Cerebellum (tissue), 4 donors: ENCODE measurements at places on chromosomes 4 and X.

DNA sequence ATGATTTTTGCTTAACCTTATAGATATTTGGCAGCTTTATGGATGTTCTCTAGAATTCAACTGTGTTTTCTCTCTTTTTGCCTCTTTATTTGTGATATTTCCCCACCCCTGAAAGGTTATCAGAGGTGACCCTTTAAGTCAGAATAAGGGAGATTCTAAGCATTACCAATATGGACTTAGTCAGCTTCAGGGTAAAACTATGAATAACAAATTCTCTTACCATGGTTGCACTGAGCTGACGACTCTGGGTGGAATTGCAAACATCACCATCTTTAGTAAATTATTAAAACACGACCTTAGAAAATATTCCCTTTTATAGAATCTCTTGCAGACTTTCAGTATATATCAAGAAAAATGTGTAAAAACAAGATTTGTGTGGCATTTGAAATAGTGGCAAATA, 21.6 kb downstream of the TRPC3 start:
- no peak for DNase-seq

DNA sequence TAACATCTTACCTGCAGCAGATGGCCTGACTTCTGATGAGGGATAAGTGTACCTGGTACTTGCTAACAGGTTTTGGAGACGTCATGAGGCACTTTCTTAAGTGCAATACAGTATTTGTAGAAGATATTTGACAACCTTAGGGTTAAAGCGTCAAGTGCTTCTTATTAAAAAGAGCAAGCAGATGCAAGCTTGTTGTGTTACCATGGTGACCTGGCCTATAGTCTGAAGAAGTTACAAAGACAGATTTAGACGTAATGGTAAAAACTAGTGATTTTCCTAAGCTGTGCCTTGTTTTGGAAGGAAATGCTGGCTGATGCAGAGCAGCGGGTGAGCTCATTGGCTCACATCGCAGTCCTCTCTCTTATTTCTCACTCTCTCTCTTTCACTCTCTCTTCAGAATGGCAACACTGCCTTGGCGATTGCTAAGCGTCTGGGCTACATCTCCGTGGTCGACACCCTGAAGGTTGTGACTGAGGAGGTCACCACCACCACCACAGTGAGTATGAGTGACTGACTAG, 243.6 kb downstream of the ANK2 start:
- peak; percentile 17 for DNase-seq

- peak; percentile 82 for DNase-seq
Observed at GRCh38 chr4:160406263-160406825, 1303.5 kb downstream of the RAPGEF2 start.

DNA sequence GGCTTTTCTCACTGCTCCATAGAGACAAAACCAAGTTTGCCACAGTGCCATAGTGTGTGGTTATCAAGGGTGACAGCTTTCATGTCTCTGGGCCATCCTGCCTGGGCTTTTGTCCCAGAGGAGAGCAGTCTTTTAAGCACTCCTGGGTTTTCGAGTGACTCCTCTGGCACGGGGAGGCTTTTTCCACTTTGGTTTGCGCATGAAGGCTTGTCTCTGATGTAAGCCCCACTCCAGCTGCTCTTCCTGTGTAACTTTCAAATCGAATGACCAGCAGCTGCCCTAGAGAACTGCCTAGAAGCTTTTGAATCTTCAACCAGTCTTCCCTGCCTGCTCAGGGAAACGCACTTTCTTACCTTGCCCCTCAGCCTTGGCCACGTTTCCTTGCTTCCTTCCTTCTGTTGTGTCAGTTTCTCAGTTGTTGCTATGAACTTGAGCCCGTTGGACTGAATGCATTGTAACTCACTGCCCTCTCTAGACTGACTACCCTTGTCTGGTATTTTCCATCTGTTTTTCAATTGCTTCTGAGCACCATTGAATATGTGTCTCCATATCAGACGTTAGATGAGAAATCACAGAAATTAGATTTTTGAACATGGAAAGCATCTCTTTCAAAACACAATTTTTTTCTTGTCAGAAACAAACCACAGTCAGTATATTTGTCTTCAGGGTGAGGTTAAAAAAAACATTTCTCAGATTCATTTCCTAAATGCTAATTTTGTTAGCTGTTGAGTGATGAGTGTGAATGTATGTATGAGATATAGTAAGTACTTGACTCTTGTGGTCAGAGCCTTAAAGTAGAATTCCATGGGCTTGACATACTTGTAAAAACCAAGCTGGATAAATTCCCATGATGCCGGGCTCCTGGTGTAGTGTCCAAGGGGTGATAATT, 45.3 kb downstream of the SLC9A6 start:
- DNase-seq, result no peak

DNA sequence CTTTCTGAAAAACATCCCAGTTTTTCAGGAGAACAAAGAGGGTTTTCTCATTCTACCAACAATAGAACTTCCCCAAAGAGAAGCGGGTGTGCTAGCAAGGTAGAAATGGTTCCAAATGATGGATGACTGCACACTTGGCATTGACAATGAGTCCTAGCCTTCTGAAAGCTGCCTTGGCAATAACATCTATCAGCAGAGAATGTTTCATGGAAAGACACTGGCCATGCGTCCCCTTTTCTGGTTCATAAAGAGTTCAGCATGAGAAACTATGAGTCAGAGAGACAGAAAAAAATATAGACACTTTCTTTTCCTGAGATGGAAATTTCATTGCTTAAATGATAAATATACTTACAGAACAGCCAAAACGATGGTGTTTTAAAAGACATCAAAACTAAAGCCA, 236.9 kb upstream of the PRKX start:
- no peak for DNase-seq

GRCh38 chrX:78375894-78376293, 48.5 kb upstream of the CYSLTR1 start:
- DNase-seq, result no peak

DNA sequence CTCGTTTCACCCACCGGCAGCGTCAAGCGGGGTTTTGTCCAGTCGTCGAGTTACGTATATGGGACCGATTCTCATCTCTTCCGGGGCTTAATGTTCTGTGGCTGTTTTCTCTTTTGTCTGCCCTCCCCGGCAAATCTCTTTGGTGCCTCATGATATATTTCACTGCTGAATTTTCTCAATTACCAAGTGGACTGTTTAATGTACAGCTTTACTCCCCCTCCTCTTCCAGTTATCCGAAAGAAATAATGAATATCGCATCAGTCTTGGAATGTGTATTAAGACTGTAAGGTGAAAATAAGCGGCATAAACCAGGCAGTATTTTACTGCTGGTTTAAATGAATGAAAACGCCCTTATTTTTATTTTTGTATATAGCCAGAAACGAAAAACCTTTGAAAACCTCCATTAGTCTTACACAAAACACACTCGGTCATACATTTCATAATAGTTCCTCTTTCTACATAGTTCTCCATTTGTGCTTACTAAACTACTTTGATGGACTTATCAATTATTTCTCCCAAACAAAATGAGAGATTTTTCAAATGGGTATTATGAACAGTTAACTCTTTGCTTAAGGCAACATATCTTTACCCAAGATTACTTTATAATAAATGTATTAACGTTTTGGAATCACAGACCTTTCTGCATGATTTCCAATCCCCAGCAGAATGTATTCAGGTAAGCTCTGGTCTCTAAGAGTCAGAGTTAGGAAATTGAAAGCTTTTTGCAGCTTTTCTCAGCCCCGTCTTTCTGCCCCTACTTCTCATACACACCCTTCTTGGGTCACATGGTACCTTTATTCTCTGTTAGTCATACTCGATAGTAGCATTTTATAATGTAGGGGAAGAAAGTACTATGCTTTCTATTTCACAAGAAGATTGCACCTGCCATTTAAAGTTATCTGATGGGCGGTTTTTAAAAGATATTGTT, 979 bp downstream of the RP2 start:
- DNase-seq, result no peak

DNA sequence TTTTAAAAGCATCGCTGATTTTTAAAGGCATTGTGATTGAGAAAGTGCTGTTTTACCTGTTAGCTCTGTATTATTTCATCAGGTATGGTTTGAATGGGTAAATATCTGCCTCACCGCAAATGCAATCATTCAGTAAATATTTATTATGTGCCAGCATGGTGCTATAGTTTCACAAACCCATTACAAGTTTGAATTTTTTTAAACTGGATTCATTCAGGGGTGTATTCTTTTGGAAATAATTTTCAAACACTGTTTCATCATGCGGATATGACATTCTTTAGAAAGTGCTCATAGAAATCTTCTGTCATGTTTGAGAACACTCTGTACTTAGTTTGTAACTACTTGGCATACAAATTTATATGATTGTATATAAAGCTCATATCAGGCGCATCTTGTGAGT, 37.2 kb downstream of the LIMCH1 start:
- DNase-seq, result no peak

GRCh38 chr4:20868108-20868507, 167.8 kb downstream of the PACRGL start:
- DNase-seq, result no peak

DNA sequence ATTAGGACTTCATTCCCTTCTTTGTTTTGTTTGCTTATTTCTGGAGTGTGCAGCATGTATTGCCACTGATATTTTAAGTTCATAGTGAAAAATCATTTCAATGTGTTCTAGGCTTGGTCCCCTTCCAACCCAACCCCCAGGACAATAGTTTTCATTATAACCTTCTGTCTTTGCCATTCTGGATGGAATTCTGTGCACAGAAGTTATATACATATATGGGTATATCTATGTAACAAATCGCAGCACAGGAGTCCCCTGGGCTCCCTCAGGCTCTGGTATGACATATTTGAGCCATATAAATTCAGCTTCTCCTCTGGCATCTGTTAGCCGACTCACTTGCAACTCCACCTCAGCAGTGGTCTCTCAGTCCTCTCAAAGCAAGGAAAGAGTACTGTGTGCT, at the start of gene TNMD:
TSS of gene TNMD (plus strand) at position 326 of the 400 bp plus-strand sequence. CDS start 83 bp downstream, outside the sequence.
- no peak for DNase-seq

DNA sequence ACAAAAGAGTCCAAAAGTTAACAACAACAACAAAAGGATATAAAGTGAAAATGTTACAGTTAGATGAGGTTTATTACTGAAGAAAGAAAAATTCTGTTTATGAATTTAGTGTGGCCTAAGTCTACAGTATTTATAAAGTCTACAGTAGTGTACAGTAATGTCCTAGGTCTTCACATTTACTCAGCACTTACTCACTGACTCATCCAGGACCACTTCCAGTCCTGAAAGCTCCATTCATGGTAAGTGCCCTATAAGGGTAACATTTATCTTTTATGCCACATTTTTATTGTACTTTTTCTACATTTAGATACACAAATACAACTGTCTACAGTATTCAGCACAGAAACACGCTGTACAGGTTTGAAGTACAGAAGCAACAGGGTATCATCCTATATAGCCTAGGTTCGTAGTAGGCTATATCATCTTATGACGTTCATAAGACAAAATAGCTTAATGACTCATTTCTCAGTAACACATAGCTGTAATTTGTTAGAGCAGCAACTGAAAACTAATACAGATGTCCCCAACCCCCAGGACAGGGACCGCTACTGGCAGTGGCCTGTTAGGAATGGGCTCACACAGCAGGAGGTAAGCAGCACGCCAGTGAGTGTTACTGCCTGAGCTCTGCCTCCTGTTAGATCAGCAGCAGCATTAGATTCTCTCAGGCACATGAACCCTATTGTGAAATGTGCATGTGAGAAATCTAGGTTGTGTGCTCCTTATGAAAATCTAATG, 61.3 kb downstream of the CENPC start:
- no peak for DNase-seq

GRCh38 chr4:152735906-152736305, 43.6 kb downstream of the TIGD4 start:
- no peak for DNase-seq

DNA sequence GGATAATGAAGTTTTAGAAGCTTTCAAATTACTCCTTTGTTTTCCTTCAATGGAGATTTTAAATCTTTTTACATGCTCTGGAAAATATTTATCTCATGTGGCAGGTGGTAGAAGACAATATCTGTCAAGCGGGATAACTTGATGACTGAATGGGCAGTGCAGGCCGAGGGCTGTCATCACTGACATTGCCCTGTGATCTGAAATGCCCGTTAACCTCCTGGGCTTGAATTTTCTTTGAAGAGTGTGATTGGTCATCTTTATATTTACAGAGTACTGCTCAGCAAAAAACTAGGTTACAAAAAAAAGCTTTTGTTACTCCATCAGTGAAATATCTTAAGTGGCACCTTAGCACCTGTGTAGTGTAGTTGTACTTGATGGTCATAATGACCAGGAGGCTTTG, 147.5 kb downstream of the GATB start:
- no peak for DNase-seq

GRCh38 chrX:109735202-109735744, 2.2 kb upstream of the ACSL4 start:
- no peak for DNase-seq

DNA sequence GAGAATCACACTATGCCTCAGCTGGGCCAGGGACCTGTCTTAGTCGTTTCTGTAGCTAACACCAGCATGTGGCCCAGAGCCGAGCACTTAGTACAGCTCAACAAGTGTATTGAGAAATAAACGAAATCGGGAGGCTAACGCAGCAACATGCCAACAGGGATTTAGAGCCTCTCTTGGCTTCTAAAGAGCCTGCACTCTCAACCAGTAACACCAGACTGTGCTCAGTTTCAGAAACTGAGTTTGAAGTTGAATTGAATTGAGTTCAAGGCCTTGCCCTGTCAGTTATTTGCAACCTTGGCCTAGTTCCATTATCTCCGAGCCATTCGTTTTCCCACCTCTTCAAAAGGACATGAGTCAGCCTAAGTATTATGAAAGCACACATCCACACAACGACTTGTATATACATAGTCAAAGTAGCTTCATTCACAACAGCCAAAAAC, 71.3 kb upstream of the LDB2 start:
- no peak for DNase-seq

GRCh38 chr4:48008021-48008596, 8.4 kb downstream of the CNGA1 start:
- DNase-seq, result no peak

DNA sequence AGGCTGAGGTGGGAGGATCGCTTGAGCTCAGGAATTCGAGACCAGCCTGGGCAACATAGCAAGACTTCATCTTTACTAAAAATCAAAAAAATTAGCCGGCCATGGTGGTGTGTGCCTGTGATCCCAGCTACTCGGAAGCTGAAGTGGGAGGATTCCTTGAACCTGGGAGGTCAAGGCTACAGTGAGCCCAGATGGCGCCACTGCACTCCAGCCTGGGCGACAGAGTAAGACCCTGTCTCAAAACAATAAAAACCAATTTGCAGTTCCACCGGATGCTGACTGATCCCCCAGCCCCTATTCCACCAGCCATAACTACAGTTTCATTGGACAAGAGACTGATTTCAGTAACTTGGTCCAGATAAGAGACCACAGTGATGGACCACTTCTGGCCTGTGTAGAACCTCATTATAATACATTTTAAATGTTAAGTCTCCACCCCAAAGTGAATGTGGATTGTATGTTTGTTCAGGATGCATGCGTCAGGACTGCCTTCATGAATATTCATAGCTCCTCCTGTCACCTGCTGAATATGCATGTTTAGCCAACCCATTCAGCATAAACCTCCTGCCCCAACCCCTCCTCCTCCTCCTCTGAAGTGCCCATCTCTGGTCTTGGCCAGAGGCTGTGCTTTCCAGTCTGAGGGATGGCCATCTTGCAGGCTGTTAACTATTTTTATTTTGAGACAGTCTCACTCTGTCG, 2.3 kb upstream of the SLBP start:
- no peak for DNase-seq
